ENCODE measurements at places on chromosomes 5 and 9.

DNA sequence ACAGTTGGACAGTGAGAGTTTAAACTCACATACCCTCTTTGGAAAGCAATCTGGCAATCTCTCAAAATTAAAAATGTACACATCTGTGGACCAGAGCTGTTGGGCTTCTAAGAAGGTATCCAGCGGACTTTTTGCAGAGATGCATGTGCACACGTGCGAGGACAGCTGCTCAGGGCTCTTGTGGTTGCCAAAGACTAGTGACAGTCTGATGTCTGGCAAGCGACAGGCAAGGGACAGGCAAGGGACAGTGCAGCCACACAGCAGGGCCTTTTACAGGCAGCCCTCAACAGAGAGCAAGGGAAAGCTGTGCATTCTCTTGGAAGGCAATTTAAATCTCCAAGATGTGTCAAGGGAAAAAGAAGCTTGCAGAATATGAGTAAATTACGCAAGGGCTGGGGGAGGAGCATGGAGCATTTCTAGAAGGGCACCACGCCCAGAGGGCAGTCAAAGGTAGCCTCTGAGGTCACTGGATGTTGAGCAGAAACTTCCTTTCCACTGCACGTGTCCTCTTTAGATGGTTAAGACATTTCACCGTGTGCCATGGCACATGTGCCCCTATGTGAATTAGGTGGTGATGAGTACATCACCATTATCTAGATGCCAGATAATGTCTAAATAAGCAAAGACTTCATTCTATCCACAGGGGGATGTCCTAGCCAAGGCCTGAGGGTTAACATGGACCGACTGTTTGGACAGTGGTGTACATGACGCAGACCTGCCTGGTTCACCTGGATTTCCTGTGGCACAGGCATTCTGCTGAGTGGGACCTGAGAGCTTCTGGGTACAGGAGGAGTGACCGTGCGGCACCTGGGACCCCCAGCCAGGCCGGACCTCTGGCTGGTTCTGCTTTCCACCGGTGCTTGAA is 9.1 kb downstream of the GFPT2 start:
- DNase-seq, result no peak

- no peak for DNase-seq
These were observed 216.1 kb downstream of the PAPPA start for GRCh38 chr9:116369706-116370105.

DNA sequence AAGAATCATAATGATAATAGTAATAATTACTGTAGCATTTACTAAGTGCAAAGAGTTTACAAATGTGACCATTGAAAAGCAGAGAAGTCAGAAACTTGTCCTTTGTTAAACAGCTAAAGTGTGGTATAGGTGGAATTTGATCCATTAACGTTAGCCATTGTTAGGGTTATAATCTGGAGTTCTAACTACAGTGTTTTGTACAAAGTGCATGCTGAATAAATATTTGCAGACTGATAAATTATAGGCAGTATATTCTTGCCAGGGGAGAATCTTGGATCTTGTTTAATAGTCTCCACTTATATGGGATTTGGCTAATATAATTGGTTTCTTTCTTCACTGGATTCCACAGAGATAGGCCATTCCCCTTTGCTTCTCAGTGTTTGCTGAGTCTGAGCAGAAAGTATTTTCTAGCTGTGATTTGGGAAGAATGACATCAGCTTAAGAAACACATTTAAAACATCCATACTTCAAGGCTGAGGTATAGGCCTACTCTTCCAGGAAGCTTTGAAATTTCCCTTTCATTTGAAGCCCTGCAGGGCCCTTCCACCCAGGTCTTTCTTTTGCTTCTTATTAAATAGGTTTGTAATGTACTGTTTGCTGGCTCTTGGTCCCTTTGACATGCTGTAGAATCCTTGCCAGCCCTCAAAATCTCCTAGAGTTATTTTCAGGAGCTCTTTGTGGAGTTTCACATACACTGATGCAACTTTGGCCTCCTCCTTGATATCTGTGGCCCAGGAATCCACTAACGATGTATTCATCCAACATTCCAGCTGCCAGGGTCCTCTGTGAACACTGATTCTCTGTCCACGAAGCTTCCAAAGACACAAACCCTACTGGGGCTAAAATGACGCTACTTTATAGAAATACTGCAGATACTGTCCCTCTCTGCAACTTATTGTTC is 51.4 kb downstream of the ATP10B start:
- no peak for DNase-seq

- no peak for DNase-seq
These were observed 315.3 kb upstream of the MSX2 start for GRCh38 chr5:174409070-174409469.
